ENCODE measurements at places on chromosomes 1 and 21. TPM values are rescaled to one million over a fixed set of nuclear protein-coding genes. Genes with fewer than 3 reads are reported as not detected.

The RUNX3 gene
- 98.8 TPM for total RNA-seq

The KRTAP21-2 gene
- total RNA-seq, result not detected

The LIN28A gene
- total RNA-seq, result not detected

The KCNA2 gene
- 1.8 TPM for total RNA-seq

The TNNT2 gene
- not detected for total RNA-seq

The MYOM3 gene
- total RNA-seq, result not detected

The CSTB gene
- total RNA-seq, result 63.8 TPM

The SELE gene
- total RNA-seq, result not detected

The OR2L8 gene
- total RNA-seq, result 0.30 TPM

The CPT2 gene
- total RNA-seq, result 16.8 TPM

The IGSF3 gene
- total RNA-seq, result 0.68 TPM

The PTPN14 gene
- 20.7 TPM for total RNA-seq

The ATP1A2 gene
- total RNA-seq, result not detected

The MCOLN2 gene
- total RNA-seq, result 42.7 TPM

The S100A14 gene
- total RNA-seq, result not detected

The AQP10 gene
- not detected for total RNA-seq

The SYDE2 gene
- 1.5 TPM for total RNA-seq

The LENEP gene
- total RNA-seq, result not detected

The AZIN2 gene
- 7.3 TPM for total RNA-seq

The KRTAP12-2 gene
- not detected for total RNA-seq

The CHIA gene
- total RNA-seq, result not detected

The C1orf174 gene
- 28.6 TPM for total RNA-seq

The GAS5 gene
- total RNA-seq, result 397 TPM
